ENCODE measurements at places on chromosomes 11 and 22. TPM values are rescaled to one million over a fixed set of nuclear protein-coding genes. Genes with fewer than 3 reads are reported as not detected.

GRCh38 chr11:67265633-67266448 lies 432 bp upstream of the GRK2 start:
- peak overlapping the region; percentile 65 for H3K27ac ChIP-seq
- no peaks in the 10 kb centered on the region for H3K27me3 ChIP-seq
- H3K4me1 ChIP-seq: peaks cover 42% of the 10 kb centered on the region
- DNase-seq: peak; percentile 88

The SYTL2 gene
- 47.5 TPM for total RNA-seq

DNA sequence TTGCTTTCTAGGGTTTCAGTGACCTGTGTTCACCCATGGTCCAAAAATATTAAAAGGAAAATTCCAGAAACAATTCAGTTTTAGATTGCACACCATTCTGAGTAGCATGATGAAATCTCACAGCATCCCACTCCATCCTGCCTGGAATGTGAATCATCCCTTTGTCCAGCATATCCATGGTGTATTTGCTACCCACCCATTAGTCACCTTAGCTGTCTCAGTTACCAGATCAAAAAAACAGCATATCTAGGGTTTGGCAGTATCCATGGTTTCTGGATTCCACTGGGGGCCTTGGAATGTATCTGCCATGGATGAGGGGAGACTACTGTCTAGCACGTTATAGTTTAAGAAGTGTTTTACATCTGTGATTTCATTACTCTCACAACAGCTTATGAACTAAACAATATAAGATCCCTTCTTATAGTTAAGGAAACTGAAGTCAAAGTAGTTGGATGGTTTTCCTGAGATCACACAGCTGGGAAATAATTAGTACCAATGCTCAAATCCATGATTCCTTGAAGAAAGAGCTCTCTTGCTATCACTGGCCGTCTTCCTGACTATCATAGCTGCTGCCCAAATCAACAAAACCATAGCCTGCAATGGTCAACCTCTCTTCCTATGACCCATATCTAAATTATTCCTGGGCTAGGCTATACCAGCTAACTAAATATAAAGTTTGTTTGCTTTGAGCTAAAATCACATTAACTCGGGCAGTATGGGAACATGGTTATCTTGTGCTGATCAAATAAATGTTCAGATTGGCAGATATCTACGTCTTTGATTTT lies 122.6 kb downstream of the MICAL2 start:
- peaks cover 10% of the 10 kb centered on the region for H3K4me1 ChIP-seq
- H3K27me3 ChIP-seq: no peaks in the 10 kb centered on the region
- H3K27ac ChIP-seq: no peak overlapping the region

DNA sequence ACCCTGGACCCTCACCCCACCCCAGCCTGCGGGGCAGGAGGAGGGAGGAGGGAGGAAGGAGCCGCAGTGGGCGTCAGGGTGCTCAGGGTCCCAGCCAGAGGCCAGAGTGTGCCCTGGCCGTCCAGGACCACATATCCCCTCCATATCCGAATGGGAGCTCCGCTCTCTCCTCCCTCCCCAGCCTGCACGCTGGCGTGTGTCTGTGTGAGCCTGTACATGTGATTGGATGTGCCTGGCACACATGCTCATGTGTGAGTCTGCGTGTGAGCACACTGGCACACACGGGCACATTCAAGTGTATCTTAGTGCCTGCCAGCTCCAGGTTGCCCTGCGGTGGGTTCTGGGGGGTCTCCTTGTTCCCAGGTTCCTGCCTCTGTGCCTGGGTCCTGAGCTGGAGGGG lies 8.1 kb downstream of the TSSC4 start:
- no peaks in the 10 kb centered on the region for H3K27me3 ChIP-seq
- no peak overlapping the region for H3K27ac ChIP-seq
- H3K4me1 ChIP-seq: no peaks in the 10 kb centered on the region
- H3K36me3 ChIP-seq: peaks cover 13% of the 10 kb centered on the region
- DNase-seq: no peak

DNA sequence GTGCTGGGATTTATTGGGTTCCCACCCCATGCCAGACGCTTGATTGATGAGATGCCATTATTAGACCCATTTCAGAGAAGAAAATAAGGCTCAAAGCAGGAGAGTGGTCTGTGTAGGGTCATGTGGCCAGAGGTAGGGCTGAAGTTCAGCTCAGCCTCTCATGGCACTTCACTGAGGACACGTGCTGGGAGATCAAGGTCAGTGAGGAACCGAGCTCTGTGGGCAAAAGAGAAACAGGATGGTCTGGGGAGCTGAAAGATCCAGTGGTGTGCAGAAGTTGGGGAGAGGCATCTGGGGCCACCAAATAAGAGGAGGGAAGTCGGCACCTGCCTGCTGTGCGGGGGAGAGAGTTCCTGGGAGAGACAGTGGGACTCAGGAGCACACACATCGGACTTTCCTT lies 19.6 kb downstream of the RHOD start:
- H3K4me3 ChIP-seq: no peak overlapping the region
- H3K27me3 ChIP-seq: no peaks in the 10 kb centered on the region
- no peak for DNase-seq
- H3K36me3 ChIP-seq: no peaks in the 10 kb centered on the region

DNA sequence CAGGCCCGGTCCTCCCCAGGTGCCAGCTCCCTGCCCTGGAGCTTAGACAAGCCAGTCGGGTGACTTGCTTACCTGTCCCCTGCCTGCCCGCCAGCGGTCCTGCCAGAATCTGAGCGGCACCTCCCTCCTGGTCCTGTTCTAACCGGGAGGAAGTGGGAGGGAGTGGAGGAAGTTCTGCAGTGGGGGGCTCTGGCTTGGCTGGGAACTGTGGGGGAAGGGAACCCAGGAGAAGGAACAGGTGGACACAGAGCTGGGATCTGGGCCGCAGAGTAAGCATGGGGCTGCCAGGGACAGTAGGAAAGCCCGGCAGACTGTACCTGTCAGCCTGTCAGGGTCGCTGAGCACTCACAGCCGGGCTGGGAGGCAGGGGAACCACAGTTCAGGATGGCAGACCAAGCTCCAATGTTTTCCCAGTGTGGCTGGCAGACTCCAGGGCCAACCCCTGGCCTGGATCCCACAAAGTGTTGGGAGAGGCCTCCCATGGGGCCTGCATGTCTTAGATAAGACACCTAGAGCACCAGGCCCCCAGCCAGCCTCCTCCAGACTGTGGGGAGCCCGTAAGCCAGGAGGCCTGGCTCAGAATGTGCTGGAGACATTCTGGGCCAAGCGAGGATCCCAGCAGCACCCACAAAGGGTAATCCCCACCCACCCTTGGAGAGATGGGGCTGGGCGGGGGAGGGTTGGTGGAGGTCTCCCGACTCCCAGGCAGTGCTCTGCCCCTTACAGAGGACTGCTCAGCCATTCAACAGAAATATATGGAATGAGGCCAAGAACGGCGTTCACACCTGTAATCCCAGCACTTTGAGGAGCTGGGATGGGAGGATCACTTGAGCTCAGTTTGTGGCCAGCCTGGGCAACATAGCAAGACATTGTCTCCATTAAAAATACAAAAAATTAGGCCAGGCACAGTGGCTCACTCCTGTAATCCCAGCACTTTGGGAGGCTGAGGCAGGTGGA lies 2.3 kb downstream of the CYB5R3 start:
- no peaks in the 10 kb centered on the region for H3K27me3 ChIP-seq
- no peak overlapping the region for H3K27ac ChIP-seq
- H3K4me3 ChIP-seq: no peak overlapping the region

The CHEK1 gene
- 2.2 TPM for total RNA-seq

The PIWIL4 gene
- total RNA-seq: 1.5 TPM

GRCh38 chr22:33914131-33914530 lies 6.1 kb downstream of the LARGE1 start:
- H3K36me3 ChIP-seq: no peaks in the 10 kb centered on the region
- H3K4me1 ChIP-seq: no peaks in the 10 kb centered on the region
- H3K27me3 ChIP-seq: peaks cover 4% of the 10 kb centered on the region
- DNase-seq: no peak
- no peak overlapping the region for H3K27ac ChIP-seq

The OR8D2 gene
- not detected for total RNA-seq

Data from naive thymus-derived CD4-positive, alpha-beta T cell (primary cell).